ENCODE measurements at places on chromosomes 2 and 18.

- DNase-seq = no peak
Observed at GRCh38 chr2:46161315-46161714, 135.9 kb upstream of the EPAS1 start.

GRCh38 chr2:101238930-101239759, 13.5 kb upstream of the CNOT11 start:
- peak; percentile 46 for DNase-seq

DNA sequence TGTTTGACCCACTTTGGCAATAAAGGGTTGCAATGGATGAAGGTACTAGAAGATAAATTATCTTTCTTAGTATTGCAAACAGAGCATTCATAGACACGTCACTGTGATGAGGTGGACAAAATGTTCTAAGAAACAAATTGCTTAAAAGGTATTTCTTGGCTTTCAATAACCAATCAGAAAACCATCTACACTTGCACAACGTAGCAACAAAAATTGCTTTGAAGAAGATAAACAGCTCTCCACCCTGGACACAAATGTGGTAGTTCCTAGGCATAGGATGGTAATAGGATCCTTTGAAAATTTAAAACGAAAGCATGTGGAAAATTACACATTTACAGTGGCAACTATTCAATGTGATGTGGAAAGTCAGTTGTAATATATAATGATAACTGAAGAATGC, 439.9 kb upstream of the ETAA1 start:
- DNase-seq = no peak

- DNase-seq = no peak
Observed at GRCh38 chr2:29123617-29124349, 8.6 kb downstream of the CLIP4 start.

GRCh38 chr2:41194230-41194629, 742.3 kb upstream of the SLC8A1 start:
- no peak for DNase-seq

GRCh38 chr2:68425503-68425902, 41.6 kb downstream of the FBXO48 start:
- DNase-seq = peak; percentile 40

DNA sequence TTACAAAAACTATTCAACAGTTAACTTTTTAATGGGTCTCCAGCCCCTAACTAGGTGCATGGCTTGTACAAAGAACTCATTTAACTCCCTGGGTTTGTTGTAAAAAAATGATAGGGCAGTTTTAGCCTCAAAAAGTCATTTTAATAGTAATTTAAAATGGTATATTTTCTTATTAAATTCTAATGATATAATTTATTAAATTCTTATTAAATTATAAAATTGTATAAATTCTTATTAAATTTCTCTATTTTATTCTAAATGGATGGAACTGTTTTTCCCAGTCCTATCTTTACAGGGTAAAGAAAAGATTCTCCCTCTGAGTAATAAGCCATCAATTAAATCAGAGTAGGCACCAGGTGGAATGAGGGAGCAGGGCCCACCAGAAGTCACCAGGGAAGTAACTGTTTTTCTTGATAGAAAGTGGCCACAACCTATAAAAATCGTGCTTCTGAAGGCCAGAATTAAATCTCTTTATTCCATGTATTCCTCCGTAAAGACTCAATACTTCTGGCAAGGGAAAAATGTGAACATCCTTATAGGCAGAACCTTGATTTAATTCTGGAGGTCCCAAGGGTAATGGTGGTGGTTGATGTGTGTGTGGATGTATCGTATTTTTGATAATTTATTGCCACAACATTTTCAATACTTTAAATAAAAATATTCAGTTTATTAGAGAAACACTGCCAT, 814 bp downstream of the FKBP7 start:
- DNase-seq = no peak

GRCh38 chr2:232843834-232844233, 26.2 kb upstream of the SNORC start:
- no peak for DNase-seq

GRCh38 chr2:26850505-26850904, 2.6 kb downstream of the DPYSL5 start:
- no peak for DNase-seq

DNA sequence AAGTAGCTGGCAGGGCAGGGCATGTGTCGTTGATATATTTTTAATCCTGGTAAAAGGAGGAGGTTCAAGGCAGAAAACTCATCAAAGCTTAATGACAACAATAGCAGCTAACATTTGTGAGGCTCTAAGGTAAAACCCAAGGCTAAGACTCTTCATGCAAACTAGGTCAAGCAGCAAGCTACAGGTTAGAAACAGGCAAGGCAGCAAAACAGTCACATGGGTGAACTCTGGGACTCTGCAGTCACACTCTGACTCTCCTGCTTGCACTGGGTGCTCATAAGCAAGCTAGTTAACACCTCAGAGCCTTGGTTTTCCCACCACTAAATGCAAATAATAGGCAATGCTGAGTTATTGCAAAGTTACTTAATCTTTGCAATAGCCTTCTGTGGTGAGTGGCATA, 7.9 kb downstream of the IL1RN start:
- peak; percentile 63 for DNase-seq

- no peak for DNase-seq
Observed at GRCh38 chr2:86675511-86676015, 44.5 kb upstream of the RMND5A start.

GRCh38 chr2:10794876-10795275, 17.7 kb downstream of the PDIA6 start:
- DNase-seq = no peak

- DNase-seq = no peak
Observed at GRCh38 chr18:78238404-78239089, 741.1 kb upstream of the SALL3 start.

DNA sequence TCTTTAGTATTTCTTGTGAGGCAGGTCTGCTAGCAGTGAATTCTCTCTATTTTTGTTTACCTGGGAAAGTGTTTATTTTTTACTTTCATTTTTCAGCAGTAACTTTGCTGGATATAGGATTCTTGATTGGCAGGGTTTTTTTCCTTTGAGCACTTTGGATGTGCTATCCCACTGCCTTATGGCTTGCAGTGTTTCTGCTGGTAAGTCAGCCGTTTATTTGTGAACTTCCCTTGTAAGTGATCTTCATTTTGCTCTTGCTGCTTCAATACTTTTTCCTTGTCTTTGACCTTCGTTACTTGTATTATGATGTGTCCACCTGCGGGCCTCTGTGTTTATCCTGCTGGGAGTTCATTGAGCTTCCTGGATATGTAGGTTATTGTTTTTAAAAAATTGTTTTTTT, 54.7 kb downstream of the SLC66A2 start:
- DNase-seq = no peak

- DNase-seq = no peak
Observed at GRCh38 chr2:75356865-75357264, 157.5 kb upstream of the TACR1 start.

DNA sequence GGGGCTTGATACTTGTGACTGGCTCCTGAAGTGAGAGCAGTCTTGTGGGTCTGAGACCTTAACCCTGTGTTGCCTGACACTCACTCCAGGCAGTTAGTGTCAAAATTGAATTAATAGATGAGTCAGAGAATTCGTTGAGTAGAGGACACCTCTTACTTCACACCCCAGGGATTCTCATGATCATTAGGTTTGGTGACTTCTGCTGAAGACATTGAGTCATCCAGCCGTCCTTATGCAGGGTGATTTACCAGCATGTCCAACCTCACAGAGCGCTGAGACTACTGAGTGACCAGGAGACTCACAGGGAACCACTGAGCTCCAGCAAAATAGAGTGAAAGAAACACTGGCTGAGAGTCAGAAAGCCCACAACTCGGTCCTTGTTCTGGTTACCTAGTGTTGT, 36.0 kb upstream of the EVA1A start:
- no peak for DNase-seq

DNA sequence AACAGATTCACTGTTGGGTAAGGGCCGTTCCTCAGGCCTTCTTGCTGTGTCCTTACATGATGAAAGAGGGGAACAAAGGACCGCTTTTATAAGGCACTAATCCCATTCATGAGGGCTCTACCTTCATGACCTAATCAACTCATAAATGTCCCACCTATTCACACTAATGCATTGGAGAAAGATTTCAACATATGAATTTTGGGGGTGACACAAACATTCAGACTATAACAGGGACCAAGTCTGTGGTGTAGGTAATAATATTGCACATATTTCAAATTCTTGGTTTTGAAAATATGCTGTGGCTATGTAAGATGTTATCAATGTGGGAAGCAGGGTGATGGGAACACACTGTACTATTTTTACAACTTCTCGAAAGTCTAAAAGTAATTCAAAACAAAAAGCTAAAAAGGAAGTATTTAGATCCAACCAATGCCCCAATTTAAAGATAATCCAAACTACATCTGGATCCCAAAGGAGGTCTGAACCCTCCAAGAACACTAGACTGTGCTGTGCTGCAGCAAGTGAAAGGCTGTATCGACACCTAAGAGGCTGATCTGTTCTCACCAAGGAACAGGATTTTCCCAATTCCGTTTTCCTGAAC, 82.4 kb upstream of the TGIF1 start:
- no peak for DNase-seq

- DNase-seq = peak; percentile 55
Observed at GRCh38 chr2:96138179-96139145, at the start of gene ASTL. TSS of gene ASTL (minus strand) at chr2:96138502. CDS start at chr2:96138436, 66 bp downstream.

DNA sequence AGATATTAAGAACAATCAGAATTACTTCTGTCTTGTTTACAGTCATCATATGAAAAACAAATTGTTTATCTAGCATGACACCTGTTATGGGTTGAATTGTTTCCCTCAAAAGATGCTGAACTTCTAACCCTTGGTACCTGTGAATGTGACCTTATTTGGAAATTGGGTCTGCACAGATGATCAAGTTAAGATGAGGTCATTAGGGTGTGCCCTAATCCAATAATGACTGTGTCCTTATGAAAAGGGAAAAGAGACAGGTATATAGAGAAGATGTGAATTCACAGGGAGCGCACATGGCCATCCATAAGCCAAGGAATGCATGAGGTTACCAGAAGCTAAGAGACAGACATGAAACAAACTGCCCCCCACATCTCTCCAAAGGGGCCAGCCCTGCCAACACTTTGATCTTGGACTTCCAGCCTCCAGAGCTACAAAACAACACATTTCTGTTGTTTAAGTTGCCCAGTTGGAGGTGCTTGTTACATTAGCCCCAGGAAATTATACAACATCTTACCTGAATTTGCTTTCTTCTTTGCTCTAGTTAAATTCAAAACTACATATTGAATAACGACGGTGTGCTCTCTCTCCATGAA, 2.3 kb upstream of the HPCAL1 start:
- DNase-seq = no peak

DNA sequence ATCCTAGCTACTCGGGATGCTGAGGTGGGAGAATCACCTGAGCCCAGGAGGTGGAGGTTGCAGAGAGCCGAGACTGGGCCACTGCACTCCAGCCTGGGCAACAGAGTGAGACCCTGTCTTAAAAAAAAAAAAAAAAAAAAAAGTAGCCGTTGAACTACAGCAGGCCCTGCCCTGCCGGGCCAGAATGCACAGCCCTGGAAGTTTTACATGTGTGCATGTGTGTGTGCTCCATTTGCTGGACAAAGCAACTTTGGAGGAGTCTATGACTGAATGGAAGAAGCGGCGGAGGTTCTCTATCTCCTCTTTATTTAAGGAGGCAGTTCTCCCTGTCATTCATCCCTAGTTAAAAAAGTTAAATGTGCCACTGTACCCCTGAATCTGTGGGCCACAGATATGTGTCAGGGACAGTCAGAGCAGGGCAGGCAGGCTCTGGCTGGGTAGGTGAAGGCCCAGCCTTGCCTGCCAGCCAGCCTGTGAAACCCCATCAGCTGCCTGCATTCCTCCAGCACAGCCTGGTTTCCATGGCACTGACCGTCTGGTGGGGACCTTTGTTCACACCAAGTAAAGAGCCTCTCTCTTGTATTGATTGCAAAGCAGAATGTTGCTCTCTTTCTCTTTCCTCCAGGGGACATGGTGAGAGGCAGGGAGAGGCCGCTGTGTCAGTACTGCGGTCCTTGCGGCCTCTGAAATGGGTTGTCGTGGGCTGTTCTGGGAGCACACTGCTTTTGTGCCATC, 10.9 kb downstream of the LIPG start:
- DNase-seq = no peak

GRCh38 chr2:162328424-162329157, 10.1 kb upstream of the IFIH1 start:
- DNase-seq = no peak

DNA sequence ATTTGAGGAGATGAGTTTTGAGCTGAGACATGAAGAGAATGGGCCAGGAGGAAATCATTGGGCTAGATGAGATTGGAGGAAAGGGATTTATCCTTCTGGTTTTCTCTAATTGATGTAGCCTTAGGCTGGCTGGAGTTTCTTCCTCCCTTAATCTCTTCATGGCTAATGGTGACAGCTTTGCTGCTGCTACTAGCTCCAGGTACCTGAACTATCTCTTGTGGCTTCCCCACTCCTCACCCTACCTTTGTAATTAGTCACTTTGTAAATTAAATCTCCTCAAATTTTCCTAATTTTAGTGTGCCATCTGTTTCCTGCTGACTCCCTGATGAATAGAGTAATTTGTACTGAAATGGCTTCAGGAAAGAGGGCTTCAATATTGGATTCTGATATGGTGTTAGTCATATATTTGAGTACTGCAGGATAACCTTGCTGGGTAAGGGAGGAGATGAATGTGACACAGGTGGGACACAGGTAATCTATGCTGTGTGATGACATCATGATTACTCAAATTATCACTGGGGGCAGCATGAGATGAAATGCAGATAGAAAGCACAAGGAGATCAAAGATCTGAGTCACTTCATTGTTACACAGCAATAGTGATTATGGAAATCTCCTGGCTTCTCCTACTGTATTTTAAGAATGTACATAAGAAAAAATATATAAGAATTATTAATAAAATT, 1134.1 kb upstream of the DDX18 start:
- no peak for DNase-seq

DNA sequence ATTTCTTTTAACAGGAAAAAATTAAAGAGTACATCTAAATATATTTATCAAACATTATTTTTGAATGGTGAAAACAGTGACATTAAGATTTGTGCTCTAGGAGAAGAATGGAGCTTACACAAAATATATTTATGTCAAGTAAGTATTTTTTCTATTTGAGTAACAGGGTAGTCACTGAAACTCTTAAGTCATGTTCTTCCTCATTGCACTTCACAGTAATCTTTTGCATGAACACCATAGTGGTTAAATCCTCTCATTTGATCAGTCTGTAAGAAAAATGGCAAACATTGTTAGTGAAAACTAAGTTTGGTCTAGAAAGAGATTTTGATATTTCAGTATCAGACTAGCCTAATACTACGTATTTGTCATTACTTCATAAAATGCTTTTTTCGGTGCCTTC, 8.1 kb downstream of the GMCL1 start:
- DNase-seq = peak; percentile 40

DNA sequence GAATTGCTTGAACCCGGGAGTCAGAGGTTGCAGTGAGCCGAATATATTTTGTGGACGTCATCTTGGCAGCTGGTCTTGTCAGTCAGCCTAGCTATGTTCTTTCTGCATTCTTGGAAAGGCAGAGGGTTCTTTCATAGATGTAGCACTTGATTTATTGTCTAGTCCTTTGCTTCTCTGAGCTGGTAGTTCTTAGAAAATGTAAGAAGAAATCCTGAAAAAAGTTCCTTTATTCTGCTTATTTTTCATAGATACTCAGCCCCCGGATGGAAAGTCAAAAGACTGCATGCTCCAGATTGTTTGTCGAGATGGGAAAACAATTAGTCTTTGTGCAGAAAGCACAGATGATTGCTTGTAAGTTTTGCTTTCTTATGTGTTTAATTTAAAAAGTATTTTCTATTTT, 21.3 kb downstream of the PLEKHB2 start:
- no peak for DNase-seq

- no peak for DNase-seq
Observed at GRCh38 chr2:74725287-74725686, 71.2 kb downstream of the SEMA4F start.

Data from suppressor macrophage treated with lipopolysaccharide for 4 hours (primary cell).